ENCODE measurements at places on chromosomes 6 and 20.

GRCh38 chr6:121653624-121654008 is 218.2 kb downstream of the GJA1 start:
- no peak for DNase-seq

DNA sequence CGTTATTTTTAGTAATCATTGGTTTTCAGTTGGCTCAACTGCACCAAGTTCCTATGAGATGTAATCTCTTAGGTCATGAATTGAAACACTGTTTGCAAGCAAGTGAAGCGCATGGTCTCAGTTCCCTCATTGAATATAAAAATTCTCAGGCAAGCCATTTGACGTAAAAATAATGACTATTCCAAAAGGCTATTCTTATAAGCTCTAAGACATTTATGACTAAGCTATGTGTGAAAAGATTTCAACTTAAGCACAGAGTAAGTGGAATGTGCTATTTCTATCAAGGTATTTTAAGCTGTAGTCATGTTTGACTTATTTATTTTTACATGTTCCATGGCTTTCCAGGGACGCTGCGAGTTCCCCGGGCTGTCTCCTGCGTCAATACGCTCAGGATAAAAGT is 248.5 kb downstream of the THBS2 start:
- DNase-seq: no peak

GRCh38 chr6:142716097-142716496 is 228.9 kb downstream of the HIVEP2 start:
- peak; percentile 81 for DNase-seq

- DNase-seq: no peak
These were observed 280.2 kb downstream of the TBC1D7 start for GRCh38 chr6:13048113-13048512.

- no peak for DNase-seq
These were observed 519.1 kb upstream of the EYS start for GRCh38 chr6:66226109-66226508.

DNA sequence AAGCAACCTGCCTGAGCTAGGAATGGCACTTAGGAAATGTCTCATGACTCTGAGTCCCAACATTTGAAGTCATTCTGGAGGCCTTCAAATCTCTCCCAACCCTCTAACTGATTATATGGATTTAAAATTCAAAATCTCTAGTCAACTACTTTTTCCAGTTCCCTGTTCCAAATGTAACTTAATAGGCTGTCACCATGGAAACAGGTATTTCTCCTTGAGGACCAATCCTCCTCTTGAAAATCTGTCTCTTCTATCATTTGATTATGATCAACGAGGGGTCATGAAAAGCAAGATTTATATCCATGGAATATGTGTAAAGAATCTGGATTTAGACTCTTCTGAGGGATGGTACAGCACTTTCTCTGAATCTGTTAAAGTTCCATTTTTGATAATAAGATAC is 127.3 kb upstream of the DTNBP1 start:
- DNase-seq: no peak

GRCh38 chr6:27772261-27773001 is 139.8 kb downstream of the OR2B2 start:
- DNase-seq: peak; percentile 81

DNA sequence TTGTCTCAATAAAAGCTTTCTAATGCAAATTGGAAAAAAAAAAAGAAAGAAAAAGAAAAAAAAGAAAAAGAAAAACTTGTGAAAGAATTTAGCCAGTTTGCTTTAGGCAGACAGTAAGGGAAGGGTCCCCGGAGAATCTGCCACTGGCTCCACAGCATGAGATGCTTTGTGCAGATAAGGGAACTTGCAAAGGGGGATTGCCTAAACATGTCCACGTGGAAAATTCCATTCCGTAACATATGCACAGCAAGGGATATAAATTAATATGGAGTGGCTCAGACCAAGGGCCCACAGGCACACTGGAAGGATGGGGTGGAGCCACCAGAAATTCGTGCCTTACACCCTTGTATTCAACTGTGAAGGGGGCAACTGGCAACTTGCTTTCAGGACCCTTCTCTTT is 45.4 kb downstream of the MKKS start:
- DNase-seq: no peak

GRCh38 chr6:148617530-148617929 is 129.3 kb upstream of the UST start:
- no peak for DNase-seq

GRCh38 chr20:49112596-49113274 is 66.6 kb downstream of the CSE1L start:
- DNase-seq: no peak

- no peak for DNase-seq
These were observed 402 bp upstream of the TAF8 start for GRCh38 chr6:42049948-42050296.

DNA sequence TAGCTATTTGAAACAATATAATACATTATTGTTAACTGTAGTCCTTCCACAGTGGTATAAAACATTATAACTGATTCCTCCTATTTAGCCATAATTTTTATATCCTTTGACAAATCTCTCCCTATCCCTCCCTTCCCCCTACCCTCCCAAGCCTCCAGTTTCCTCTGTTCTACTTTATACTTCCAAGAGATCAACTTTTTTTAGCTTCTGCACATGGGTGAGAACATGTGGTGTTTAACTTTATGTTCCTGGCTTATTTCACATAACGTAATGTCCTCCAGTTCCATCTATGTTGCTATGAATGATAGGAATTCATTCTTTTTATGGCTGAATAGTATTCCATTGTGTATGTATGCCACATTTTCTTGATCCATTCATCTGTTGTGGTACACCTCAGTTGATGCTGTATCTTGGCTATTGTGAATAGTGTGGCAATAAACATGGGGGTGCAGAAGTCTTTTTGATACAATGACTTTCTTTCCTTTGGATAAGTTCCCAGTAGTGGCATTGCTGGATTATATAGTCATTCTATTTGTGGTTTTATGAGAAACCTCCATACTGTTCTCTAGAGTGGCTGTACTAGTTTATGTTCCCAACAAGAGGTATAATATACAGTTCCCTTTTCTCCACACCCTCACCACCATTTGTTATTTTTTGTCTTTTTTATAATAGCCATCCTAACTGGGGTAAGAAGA is 205.0 kb downstream of the KCNQ5 start:
- DNase-seq: no peak

- DNase-seq: peak; percentile 67
These were observed 155.9 kb downstream of the JARID2 start for GRCh38 chr6:15401769-15402250.

DNA sequence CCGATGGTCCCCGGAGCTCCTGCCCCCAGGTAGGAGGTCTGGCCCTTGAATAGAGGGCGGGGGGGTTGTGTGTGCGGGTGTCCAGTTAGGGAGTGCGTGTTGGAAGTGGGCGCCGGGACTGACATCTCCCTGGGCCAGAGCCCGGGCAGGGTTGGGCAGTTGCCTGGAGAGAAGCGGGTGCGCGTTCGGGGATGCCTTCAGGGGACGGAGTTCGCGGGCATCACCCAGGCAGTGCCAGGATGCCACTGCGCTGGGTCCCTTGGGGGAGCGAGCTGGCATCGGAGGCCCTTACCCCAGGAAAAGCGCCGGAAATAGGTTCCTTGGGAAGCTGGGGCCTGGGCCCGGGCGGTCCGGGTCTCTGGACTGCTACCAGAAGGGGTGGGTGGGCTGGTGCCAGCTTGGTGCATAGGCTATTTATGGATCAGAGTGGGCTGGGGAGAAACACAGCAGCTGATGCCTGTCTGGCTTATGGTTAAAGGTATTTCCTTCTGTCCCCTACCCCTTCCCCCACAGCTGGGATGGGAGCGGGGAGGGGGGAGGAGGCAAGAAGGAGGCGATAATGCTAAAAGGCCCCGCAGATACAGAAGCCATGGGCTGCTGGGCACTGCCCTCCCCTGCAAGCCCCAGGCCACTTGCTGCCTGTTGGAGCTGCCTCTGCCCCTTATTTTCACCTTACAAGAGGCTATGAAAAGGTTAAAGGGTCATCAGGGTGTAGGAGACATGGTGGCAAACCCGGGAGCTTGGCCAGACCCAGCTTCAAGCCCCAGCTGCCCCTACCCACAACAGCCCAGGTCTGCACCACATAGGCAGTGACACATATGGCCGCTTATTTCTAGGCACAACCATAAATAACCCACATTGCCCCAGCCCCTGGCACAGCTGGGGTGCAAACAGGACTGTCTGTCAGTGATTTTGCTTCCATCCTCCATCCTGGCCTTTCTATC is 638 bp downstream of the PACSIN1 start:
- DNase-seq: no peak

DNA sequence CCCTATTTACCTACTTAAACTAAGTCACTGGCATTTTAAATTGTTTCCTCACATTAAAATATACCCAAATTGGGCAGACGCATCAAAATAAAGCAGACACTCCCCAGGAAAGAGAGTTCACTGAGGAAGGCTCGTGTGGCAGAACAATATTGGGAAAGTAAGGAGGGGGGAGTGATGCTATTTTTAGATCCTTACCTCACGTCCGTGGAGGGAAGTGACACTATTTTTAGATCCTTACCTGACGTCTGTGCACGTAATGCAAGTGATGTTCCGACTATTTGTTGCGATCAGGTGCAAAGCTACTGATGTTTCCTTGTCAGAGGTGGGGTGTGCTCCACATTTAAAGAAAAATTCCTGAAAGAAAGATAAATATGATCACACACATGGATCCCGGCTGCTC is 699.2 kb upstream of the AGPAT4 start:
- DNase-seq: no peak

DNA sequence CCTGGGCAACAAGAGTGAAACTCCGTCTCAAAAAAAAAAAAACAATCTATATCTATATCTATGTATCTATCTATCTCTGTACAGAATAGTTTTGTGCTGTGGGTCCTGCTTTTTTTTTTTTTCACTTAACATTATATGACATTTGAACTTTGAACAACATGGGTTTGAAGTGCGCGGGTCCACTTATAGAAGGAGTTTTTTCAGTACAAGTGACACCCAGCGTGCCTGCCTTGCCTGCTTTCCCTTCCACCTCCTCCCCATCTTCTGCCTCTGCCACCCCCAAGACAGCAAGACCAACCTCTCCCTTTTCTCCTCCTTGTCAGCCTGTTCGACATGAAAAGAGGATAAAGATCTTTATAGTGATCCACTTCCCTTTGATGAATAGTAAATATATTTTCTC is 102.2 kb upstream of the KCNG1 start:
- no peak for DNase-seq

- DNase-seq: no peak
These were observed 118.6 kb downstream of the PREX1 start for GRCh38 chr20:48709058-48709691.

Data from HepG2 (cell line).